RWPE2 (cell line): ENCODE measurements at places on chromosomes 2 and 18.
A peak's percentile ranks its signal among the peaks of the same experiment; 100 is the strongest.

GRCh38 chr2:181781078-181781786 lies 100.9 kb upstream of the NEUROD1 start:
- DNase-seq, result no peak
- H3K27me3 ChIP-seq, result no peaks in the 10 kb centered on the region
- H3K4me3 ChIP-seq, result no peak overlapping the region
- peaks cover 53% of the 10 kb centered on the region for H3K4me1 ChIP-seq

GRCh38 chr2:42639340-42640077 lies 71.1 kb downstream of the MTA3 start:
- H3K27me3 ChIP-seq, result no peaks in the 10 kb centered on the region
- H3K4me1 ChIP-seq, result no peaks in the 10 kb centered on the region
- H3K36me3 ChIP-seq, result peaks cover 7% of the 10 kb centered on the region
- H3K4me3 ChIP-seq, result no peak overlapping the region

- H3K27ac ChIP-seq, result no peak overlapping the region
- H3K4me3 ChIP-seq, result no peak overlapping the region
Observed at GRCh38 chr2:33634261-33634910, 35.3 kb upstream of the FAM98A start.

- peaks cover 25% of the 10 kb centered on the region for H3K4me1 ChIP-seq
- H3K4me3 ChIP-seq, result no peak overlapping the region
- no peaks in the 10 kb centered on the region for H3K27me3 ChIP-seq
- peak overlapping the region; percentile 85 for H3K27ac ChIP-seq
Observed at GRCh38 chr2:142974288-142975024, 97.0 kb downstream of the KYNU start.

DNA sequence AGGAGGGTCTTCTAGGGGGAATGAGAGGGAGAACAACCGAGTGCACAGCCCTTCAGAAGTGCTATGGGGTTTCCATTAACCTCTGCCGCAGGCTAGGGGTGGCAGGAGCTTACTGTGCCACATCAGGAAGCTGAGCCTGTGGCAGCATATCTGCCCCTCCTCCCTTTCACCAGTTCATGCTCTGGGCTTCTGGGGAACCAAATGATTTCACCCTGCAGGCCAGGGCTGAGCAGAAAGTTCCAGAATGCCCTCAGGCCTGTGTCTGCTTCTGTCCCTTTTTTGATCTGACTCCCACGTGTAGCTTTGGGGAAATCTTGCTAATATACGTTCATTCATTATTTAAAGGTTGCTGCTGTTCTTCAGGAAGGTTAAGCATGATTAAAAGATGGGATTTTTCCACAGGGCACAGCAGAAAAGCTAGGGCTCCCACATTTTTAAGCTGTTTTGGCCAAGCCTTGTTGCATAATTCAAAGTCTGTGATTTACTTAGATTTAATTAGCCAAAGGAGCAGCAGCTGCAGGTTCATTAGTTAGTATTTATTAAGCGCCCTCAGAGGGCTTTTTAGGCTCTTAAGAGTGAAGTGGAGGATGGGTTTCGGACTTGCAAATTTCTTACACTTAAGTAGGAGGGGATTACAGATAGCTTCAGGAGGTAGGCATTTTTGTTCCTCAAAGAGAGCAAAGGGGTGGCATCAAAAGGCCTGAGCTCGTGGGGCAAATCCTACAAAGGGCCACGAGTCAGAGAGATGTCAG lies 10.2 kb downstream of the TMEM247 start:
- H3K36me3 ChIP-seq, result no peaks in the 10 kb centered on the region
- H3K27me3 ChIP-seq, result no peaks in the 10 kb centered on the region
- no peak overlapping the region for H3K27ac ChIP-seq
- H3K4me3 ChIP-seq, result no peak overlapping the region

DNA sequence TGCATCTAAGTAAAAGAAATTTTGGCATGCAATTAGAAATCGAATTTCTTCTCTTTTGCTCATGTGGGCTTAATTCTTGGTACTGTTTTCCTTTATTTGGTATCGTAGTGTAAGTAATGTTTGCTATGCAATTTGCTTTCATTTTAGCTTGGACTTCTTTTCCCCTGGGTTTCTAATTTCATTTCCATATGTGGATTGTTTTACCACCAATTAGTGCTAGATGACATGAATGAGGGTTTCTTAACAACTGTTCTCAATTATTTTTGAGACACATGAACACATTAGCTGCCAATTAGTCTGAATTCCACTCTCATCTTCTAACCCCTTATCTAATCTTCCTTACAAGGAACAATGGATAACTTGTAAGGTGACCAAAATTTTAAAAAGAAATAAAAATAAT lies 1047.2 kb upstream of the PIK3C3 start:
- peaks cover 21% of the 10 kb centered on the region for H3K4me1 ChIP-seq
- no peak for DNase-seq
- H3K27me3 ChIP-seq, result no peaks in the 10 kb centered on the region
- H3K27ac ChIP-seq, result no peak overlapping the region
- H3K36me3 ChIP-seq, result no peaks in the 10 kb centered on the region; the same call in 1 of the 2 replicates
